ENCODE measurements at places on chromosomes 6 and 20.

DNA sequence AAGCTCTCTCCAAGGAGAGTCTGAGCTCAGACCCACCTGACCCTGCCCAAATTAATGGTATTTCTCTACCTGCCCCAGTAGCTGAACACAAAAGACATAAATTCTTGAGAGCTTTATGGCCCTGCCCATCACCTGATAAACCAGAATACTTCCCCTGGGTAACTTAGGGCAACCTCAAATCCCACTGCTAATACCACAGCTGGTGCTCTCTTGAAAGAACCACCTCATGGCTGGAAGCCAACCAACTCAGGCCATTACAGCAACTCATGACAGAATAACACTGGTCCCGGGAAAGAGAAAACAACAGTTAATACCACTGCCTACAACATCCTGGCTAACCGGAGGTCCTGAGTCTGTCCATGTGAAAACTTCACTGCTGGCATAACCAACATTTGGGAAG lies 328.6 kb downstream of the NKAIN2 start:
- no peak for DNase-seq

- DNase-seq = no peak
Measured at GRCh38 chr6:113184736-113185135, 672.4 kb upstream of the MARCKS start.

GRCh38 chr6:109373331-109373730 lies 8.9 kb downstream of the CD164 start:
- no peak for DNase-seq

DNA sequence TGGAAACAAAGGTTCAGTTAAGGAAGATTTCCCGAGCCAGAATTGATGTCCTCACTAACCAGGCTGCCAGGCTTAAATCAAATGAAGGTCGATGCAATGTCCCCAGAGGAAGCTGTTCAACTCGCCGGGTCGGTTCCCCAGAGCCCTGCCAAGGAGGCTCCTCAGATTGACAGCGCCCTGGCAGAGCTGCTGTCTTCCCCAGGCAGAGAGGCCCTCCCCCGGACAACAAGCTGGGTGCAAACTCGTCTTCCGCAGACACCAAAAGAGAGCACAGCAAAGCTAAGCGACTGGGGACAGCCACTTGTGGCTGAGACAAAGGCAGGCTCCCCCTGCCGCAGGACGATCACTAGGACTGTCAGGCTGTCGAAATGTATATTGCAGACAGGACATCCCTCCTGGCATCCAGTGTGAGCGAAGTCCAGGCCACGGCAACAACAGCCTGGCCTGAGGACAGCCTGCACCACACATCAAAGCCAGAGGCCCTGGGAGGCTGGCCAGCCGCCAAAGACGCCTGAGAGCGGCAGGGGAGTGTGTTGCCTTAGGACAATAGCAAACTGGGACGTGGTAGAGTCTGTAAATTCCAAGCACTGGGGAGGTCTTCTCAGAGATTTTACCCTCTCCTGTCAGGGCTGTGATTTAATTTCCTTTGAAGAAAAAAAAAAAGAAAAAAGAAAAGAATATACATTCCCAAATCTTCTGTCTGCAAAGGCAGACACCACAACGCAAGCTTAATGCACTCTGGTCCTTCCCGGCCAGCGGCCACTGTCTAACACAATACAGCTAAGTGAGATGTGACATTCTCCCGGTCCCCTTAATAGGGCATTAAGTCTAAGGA lies 99.1 kb downstream of the HIVEP2 start:
- peak; percentile 38 for DNase-seq

- DNase-seq = no peak
Measured at GRCh38 chr6:137496368-137496767, 2.2 kb upstream of the OLIG3 start.

GRCh38 chr20:25544311-25544710 lies 41.0 kb downstream of the NINL start:
- DNase-seq = no peak

GRCh38 chr6:38302081-38302480 lies 337.6 kb downstream of the BTBD9 start:
- no peak for DNase-seq

GRCh38 chr6:11275598-11275997 lies 43.1 kb upstream of the NEDD9 start:
- no peak for DNase-seq

- DNase-seq = no peak
Measured at GRCh38 chr6:150667977-150668716, 68.5 kb downstream of the PLEKHG1 start.

Measured in central memory CD8-positive, alpha-beta T cell (primary cell).